ENCODE measurements at places on chromosomes 4 and X.

GRCh38 chr4:107210450-107211239 lies 174.5 kb upstream of the DKK2 start:
- DNase-seq = no peak

- DNase-seq = no peak
Observed at GRCh38 chrX:57596109-57596508, 4.3 kb downstream of the ZXDB start.

DNA sequence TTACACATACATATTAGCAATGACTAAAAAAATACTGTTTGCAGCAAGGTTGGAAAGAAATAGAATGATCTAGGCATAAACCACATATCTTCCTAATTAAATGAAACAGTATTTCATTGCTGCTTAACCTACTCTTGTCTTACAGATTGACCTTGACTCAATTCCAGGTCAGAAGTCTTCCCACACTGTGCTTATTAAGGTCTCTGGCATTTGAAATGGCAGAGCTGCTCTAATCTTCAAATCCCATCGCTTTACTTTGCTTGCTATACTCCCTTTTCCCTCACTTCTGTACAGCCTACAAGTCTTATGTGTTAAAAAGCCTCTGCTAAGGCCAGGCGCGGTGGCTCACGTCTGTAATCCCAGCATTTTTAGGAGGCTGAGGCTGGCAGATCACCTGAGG lies 424.5 kb downstream of the RPA4 start:
- no peak for DNase-seq

- no peak for DNase-seq
Observed at GRCh38 chr4:168712316-168712890, 215.6 kb downstream of the PALLD start.

GRCh38 chrX:132900633-132901293 lies 57.7 kb downstream of the HS6ST2 start:
- DNase-seq = no peak

DNA sequence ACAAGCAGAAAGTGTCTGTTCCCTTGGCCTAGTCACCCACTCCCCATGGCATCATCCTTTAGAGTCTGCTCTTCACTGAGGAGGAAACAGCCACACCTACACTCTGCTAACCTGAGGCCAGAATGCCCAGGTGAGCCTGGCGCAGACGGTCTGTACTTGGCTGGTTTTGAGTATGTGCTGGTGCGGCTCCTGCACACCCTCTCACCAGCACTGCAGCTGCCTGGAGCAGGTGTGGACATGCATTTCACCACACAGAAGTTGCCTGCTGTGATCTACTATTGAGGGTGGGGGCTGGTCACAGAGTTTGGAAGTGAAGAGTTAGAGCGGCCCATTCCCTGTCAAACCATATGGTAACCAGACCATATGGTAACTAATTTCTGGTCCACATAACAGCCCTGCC lies 39.5 kb downstream of the KANTR start:
- no peak for DNase-seq

GRCh38 chr4:99885687-99886086 lies 8.5 kb downstream of the LAMTOR3 start:
- no peak for DNase-seq

DNA sequence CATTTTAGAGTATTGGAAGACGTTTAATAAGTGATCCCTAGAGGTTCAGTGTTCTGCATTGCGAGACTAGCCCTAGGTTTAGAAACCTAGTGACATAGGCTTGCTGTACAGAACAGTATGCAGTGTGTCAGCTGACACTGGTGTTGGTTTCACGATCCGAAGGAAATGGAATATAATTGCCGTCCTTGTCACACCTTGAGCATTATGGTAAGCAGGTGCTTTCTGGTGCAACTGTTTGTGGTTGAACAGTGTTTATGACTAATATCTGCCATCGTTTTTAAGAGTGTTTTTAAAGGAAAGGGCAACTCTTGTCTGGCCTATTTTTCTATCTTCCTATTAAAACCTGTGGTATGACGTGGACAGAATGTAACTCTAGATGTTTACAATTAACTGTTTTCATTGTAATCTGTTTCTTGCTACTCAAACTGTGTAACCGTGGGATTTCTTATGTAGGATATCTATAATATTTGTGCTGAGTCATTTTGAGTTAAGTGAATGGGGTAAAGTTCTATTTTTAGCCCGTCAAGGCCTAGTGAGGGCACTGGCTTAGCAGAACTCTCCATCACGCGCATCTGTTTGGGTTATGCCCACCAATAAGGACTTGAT lies 53.8 kb upstream of the TBC1D14 start:
- peak; percentile 22 for DNase-seq

DNA sequence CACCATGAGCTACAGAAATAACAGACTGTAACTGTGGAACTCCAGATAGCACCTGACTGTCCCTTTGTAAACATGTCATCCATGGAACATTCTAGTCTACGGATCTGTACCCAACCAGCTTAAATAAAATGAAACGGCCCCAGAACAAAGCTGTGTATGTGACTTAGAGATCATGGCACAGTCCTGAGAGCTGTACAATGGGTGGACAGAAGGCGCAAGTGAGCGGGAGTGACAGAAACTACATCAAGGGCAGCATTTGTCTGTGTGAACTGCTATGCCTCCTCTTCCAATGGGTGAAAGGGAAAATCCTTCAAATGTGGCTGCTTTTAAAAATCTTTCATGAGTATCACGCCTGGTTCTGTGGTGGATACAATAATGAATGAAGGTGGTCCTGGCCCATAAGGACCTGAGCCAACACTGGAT lies 72.5 kb downstream of the FAT1 start:
- DNase-seq = no peak

DNA sequence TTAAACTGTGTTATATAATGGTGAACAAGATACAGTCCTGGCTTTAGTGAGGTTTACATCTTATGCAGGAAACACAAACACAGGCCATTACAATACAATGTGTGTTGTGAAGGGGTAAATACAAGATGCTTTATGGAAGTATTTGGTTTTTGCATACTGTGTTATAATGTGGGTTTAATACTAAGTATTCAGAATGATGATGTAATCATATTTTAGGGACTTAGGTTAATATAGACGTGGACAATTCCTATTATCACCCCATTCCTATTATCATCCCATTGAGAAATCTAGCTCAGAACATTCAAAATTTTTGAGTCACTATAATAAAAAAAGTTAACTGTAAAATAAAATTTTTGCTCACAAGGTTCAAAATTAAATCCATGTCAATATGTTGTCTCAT lies 24.1 kb downstream of the MMAA start:
- no peak for DNase-seq

- DNase-seq = no peak
Observed at GRCh38 chr4:47313384-47313783, 150.1 kb downstream of the COMMD8 start.

All from CD4-positive, alpha-beta T cell treated with Interferon alpha-2 for 1 hour (primary cell).